ENCODE measurements at places on chromosomes 1 and 21.
A peak's percentile ranks its signal among the peaks of the same experiment; 100 is the strongest.

- peak; percentile 50 for DNase-seq
Measured at GRCh38 chr1:21919520-21919919, 17.6 kb downstream of the HSPG2 start.

- DNase-seq: no peak
Measured at GRCh38 chr1:76840278-76840677, 27.0 kb upstream of the ST6GALNAC5 start.

- DNase-seq: no peak
Measured at GRCh38 chr1:151621351-151621750, 9.5 kb downstream of the SNX27 start.

DNA sequence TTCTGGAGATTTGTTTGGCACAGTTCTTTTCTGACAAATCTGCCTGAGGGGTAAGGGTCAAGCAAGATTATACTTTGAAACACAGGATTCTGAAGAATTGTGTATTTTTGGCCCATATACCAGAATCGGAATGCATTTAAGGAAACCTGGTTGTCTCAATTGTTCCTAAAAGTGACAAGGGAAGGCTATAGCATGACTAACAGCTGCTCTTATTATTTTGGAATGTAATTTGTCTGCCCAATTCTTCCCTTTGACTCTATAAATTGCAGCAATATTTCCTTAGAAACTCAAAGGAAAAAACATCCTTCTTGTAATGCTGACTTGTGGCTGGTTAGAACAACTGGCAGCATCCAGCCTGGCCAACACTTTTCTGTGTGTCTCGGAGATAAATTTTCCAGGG lies 15.8 kb upstream of the VCAM1 start:
- DNase-seq: no peak

- no peak for DNase-seq
Measured at GRCh38 chr1:167425482-167425881, 92.8 kb downstream of the CD247 start.

GRCh38 chr1:100440075-100440809 lies 87.9 kb downstream of the CDC14A start:
- peak; percentile 83 for DNase-seq

DNA sequence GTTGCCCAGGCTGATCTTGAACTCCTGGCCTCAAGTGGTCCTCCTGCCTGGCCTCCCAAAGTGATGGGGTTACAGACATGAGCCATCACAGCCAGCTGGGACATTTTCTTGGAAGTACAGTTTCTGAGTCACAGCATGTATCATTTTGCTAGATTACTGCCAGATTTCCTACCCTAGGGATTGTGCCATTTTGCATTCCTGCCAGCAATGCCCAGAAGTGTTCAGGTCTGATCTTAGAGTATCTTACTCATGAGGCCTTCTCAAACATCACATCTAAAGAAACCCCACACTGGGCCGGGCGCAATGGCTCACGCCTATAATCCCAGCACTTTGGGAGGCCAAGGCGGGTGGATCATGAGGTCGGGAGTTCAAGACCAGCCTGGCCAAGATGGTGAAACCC lies 10.2 kb downstream of the BMP8A start:
- no peak for DNase-seq

DNA sequence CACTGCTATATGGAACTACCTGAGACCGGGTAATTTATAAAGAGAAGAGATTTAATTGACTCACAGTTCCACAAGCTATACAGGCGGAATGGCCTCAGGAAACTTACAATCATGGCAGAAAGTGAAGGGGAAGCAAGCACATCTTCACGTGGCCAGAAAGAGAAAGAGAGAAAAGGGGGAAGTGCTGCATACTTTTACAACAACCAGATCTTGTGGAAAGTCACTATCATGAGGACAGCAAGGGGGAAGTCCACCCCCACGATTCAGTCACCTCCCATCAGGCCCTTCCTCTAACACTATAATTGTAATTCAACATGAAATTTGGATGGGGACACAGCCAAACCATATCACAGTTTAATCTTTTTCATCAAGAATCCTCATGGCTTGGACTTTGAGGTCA lies 339.2 kb upstream of the AJAP1 start:
- DNase-seq: no peak

- DNase-seq: no peak
Measured at GRCh38 chr1:188426561-188426960, 1597.8 kb downstream of the PLA2G4A start.

GRCh38 chr1:206761159-206761768 lies 9.3 kb upstream of the IL19 start:
- DNase-seq: no peak

- no peak for DNase-seq
Measured at GRCh38 chr1:170671629-170671963, 7.7 kb downstream of the PRRX1 start.

GRCh38 chr1:174949061-174949460 lies 50.7 kb upstream of the CACYBP start:
- no peak for DNase-seq

GRCh38 chr1:31668303-31668883 lies 23.7 kb upstream of the PEF1 start:
- DNase-seq: no peak

DNA sequence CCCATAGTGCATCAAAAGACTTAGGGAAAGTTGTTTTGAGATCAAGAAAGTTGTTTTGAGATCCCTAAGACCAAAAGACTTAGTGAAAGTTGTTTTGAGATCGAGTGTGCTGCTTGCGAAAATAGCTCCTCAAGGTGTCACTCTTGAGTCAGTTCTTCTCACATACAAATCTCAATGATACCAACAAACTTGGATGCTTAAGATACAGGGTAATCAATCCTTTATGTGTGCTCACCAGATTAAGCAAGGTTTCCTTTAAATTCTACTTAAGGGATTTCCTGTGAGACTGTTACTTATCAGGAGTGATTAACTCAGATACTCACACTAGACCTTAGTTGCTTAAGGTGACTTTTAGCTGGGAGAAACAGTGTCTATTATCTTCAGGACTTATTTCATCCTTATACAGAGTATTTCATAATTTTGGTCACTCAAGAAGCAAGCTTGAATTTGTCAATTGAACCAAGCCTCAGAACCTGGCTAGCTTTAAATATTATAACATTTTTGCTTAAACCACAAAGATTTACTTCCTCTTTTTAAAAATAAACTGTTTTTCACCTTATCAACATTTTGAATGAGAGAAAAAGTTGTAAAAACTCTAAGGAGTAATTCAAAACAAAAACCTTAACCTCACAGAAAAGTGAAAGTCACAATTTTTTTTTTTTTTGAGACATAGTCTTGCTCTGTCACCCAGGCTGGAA lies 8.0 kb upstream of the RLF start:
- DNase-seq: peak; percentile 25

- DNase-seq: no peak
Measured at GRCh38 chr1:227777646-227778045, 37.8 kb upstream of the PRSS38 start.

DNA sequence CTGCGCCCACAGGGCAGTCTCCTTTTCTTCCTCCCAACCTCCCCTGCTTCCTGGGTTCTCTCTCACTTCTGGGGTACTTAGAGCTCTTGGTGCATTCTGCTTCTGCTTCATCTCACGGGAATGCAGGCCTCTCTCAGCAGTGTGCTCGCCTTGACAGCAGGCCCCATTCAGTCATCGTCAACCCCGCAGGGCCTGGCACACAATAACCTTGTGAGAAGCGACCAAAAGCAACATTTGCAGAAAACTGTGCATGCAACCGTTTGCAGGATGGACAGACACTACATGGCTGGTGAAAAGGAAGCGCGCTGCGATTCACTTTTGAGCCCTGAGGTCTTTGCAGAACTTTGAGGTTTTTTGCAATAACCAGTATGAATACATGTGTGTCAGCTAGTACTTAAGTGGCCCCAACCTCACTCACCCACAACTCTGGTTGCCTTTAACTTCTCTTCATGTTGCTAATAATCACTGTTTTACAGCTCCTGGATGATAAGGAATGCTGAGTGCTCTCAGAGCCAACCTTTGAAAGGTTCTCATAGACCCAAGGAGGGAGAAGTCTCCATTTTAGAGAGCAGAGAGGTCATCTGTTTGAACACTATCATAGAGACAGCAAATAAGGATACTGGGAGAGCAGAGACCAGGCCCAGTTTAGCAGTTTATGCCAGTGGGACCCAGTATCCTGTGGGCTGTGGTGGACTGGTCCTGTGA lies 2.5 kb upstream of the CD160 start:
- no peak for DNase-seq

DNA sequence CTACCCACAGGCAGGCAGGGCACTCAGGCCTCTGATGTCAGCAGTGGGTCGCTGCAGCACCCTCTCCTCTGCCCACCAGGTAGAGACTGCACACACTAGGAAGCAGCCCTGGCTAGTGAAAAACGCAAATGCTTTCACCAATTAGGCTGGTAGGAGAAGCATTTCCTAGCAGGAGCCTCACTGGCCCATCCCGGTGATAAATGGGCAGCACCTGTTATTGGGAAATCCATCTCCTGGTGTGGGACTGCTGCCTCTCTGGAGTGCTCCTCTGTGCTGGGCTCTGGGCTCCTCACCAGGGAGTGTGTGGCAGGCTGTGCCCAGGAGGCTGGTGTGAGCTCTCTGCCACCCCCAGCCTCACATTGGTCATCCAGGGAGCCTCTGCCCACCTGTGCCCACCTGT lies 28.6 kb downstream of the LRP8 start:
- no peak for DNase-seq

- DNase-seq: no peak
Measured at GRCh38 chr1:93649231-93649630, 32.4 kb downstream of the BCAR3 start.

DNA sequence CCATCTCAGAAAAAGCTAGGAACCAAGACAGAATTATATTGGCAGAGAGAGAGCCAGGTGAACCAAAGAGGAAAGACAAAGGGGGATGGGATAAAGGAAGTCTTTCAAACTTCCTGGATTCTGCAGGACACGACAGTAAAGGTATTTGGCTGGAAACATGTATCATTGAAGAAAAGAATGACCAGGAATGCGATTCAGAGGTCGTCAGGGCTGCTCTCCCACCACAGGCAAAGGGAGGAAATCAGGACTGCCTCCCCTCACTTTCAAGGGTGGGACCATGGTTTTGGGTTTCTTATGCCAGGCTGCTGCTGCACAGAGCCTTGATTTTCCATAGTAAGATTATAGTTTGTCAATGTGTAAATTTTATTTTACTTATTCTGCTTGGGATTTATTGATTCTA lies 848.8 kb downstream of the BRINP3 start:
- DNase-seq: no peak

DNA sequence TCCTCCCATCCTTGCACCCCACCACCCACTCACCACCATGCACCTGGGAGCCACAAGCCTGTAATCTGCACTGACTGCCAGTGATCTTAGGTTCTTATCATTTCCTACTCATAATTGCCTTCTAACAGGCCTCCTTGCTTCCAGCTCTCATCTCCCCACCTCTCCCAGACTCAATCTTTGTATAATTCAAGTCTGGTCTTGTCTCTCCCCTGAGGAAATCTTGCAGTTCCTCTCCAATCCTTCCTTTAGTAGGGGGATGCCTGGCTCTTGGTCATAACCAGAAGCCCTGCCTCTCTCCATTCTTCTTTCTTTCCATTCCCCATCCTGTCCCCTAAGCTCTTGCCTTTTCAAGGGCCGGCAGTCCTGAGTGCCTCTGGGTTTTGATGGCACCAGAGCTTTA lies 27.8 kb downstream of the PIGM start:
- no peak for DNase-seq

DNA sequence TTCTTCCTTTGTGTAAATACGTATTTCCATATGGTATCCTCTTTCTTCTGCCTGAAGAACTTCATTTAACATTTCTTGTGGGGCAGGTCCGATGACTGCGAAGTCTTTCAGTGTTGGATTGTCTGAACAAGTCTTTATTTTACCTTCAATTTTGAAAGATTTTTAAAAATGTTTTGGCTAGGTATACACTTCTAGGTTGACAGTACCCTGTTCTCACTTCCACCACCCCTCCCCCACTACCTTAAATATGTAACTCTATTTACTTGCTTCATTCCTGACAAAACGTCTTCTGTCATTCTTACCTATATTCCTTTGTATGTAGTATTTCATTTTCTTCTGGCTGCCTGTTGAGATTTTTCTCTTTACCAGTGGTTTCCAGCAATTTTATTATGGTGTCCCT lies 85.7 kb upstream of the ARTN start:
- DNase-seq: no peak

DNA sequence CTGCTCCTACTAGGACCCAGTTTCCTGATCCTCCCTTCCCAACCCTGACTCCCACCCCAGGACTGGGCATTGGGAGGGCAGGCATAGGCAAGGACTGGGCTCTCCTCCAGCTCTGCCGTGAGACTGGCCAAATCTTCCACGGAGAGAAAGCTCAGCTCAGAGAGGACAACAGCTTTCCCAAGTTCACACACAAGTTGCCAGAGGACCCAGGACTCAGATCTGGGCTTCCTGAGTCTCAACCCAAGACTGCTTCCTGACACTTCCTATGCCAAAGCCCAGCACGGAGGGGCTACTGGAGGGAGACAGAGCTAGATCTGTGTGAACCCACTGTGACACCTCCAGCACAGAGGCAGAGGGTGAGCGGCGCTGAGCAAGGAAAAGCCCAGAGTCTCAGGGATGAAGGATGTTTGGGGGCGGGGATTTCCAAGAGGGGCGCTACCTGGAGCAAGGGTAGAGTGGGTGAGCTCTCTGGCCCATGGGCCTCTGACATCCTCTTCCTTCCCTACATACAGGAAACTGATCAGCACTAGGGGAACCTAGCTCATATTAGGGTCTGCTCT lies 7.1 kb downstream of the PDZK1IP1 start:
- no peak for DNase-seq

- DNase-seq: no peak
Measured at GRCh38 chr21:41823166-41823565, 56.0 kb downstream of the PRDM15 start.

GRCh38 chr1:116433275-116434257 lies 60.5 kb downstream of the ATP1A1 start:
- peak; percentile 66 for DNase-seq

GRCh38 chr1:230067871-230068620 lies 1.0 kb downstream of the GALNT2 start:
- peak; percentile 70 for DNase-seq

DNA sequence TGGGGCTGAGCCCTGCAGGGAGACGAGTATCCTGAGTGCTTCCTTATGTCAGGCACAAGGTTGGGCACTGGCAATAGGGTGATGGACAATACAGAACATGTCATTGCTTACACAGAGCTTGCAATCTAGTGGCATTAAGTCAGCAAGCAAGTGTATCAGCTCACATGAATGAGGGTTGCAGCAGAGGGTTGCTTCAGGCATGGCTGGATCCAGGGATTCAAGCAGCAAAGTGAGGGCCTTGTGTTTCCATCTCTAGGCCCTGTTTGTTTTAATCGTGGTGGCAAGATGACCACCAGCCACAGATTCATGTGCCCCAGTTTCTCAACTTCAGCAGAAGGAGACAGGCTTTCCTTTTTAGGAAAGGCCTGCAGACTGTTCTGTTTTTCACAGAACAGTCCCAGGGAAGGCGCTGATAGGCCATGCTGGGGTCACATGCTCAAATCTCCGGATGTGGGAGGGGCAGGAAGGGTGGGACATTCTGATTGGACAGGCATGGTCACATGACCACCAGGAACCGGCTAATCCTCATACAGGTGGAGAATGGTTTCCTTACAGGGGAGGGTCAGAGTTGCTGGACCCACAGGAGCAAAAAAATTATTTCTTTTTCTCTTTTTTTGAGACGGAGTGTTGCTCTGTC lies 14.4 kb downstream of the PLOD1 start:
- peak; percentile 99 for DNase-seq

Data from K562 (cell line).